ENCODE measurements at places on chromosomes 7 and 10.

- DNase-seq = no peak
Measured at GRCh38 chr7:140060243-140060630, 2.5 kb downstream of the PARP12 start.

- no peak for DNase-seq
Measured at GRCh38 chr10:79318369-79318768, 28.9 kb upstream of the PPIF start.

DNA sequence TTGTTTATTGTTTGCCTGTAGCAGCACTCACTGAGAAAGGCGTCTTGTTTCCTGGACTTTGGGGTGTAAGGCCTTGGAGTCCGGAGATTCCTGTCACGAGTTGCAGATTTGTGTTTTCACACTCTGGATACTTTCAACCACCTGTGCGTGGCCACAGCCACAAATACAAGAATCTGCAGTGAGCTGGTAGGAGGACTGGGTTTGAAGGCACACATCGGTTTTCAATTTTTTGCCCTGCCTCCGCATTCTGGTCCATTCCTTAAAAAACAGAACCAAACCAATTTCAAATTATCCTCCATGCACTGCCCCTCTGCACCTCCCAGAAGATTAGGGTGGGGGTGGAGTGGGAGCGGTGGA lies 619 bp downstream of the EXOC4 start:
- DNase-seq = no peak

DNA sequence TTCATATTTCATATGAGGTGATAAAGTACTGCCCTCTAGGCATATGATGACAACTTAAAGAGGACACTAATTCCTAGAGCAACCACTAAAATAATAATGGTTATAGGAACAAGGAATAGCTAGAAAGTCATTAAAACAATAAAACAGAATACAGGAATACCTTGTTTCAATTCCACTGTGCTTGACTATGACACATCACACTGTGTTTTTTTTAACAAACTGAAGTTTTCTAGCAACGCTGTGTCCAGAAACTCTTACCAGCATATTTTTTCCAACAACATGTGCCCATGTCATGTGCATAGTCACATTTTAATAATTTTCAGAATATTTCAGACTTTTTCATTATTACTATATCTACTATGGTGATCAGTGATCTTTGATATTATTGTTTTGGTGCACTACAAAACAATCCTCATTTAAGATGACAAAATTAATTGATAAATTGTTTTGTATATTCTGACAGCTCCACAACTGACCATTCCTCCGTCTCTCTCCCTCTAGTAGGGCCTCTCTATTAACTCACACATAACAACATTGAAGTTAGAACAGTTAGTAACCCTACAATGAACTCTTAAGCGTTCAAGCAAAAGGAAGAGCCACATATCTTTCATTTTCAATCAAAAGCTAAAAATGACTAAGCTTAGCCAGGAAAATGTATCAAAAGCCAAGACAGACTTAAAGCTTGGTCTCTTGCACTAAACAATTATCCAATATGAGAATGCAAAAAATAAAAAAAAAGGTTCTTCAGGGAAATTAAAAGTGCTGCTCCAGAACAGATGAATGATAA lies 85.8 kb downstream of the SNX13 start:
- DNase-seq = no peak
